ENCODE measurements at places on chromosomes 5 and 9.

GRCh38 chr5:143837306-143837848 lies 25.4 kb downstream of the HMHB1 start:
- no peak for DNase-seq

- no peak for DNase-seq
These were observed 75.8 kb downstream of the FGF18 start for GRCh38 chr5:171495122-171495700.

- no peak for DNase-seq
These were observed 85.7 kb downstream of the ADRB2 start for GRCh38 chr5:148912146-148912545.

- no peak for DNase-seq
These were observed 78.2 kb downstream of the DOCK8 start for GRCh38 chr9:292915-293314.
